ENCODE measurements at places on chromosomes 4 and X.
A peak's percentile ranks its signal among the peaks of the same experiment; 100 is the strongest.

- no peak overlapping the region for H3K4me3 ChIP-seq
- no peaks in the 10 kb centered on the region for H3K36me3 ChIP-seq
- DNase-seq: no peak
- peak overlapping the region; percentile 94 for H3K27ac ChIP-seq
Observed at GRCh38 chrX:112852851-112853250, 12.2 kb upstream of the AMOT start.

- no peaks in the 10 kb centered on the region for H3K27me3 ChIP-seq
- H3K36me3 ChIP-seq: no peaks in the 10 kb centered on the region
- H3K4me1 ChIP-seq: no peaks in the 10 kb centered on the region
Observed at GRCh38 chr4:78024085-78024484, 33.0 kb upstream of the FRAS1 start.

DNA sequence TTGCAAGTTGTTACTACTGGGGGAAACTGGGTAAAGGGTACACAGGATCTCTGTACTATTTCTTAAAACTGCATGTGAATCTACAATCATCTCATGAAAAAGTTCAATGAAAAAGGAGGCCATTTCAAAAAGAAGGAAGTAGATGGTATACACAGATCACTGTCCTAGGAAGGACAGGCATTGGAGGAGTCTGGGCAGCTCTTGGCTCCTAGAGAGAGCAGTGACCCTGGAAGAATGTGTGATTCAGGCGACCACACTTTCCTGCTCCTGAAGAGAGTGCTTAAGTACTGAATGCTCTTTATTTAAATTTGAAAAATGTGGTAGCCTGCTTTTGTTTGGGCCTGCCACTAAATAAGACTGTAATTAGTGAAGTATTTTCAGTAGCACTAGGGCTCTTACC lies 318.1 kb upstream of the CASK start:
- H3K4me3 ChIP-seq: no peak overlapping the region
- H3K27me3 ChIP-seq: no peaks in the 10 kb centered on the region
- H3K27ac ChIP-seq: no peak overlapping the region
- H3K36me3 ChIP-seq: no peaks in the 10 kb centered on the region
- no peaks in the 10 kb centered on the region for H3K4me1 ChIP-seq

DNA sequence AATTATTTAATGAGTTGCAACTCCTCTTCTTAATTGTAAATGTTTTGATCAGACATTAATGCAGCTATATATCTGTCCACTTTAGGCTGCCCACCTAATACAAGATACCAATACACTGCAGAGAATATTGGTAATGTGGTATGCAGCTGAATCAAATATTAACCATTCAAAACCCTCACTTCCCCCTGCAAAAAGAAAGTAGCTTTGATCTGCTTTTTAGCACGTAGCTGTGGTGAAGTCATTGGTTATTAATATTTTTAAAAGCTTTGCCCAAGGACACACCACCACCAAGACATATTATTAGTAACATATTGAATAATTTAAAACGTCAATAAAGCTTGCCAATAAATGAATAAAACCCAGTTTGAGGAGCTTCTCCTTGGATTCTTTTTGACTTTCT lies 28.6 kb upstream of the CYP2U1 start:
- H3K27me3 ChIP-seq: no peaks in the 10 kb centered on the region
- no peak overlapping the region for H3K27ac ChIP-seq
- H3K36me3 ChIP-seq: no peaks in the 10 kb centered on the region
- H3K4me1 ChIP-seq: no peaks in the 10 kb centered on the region

DNA sequence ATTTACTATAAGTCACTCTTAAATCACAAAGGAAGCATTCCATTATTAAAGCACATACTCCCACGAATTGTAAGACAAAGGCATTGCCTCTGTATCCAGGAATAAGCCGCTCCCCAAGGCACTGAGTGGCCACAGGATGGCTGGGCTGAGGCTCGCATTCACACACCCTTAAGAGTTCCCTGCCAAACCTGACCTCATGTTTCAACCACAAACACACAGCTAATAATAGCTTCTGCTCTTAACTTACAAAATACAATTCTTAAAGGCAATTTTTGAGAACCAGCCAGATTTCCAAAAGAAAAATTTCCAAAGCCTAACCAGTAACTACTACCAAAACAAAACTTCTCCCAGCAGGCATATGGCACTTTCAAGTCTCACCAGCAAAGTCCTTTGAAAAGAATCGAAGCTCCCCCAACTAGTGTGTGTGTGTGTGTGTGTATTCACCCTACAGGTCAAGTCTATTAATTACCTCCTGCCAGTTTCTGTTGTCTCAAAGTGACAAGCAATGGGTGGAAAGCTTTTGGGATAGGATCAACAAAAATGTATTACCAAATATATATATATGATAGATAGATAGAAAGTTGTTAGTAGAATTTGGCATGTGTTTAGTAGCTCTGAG lies 36.0 kb downstream of the ARHGAP6 start:
- DNase-seq: no peak
- no peaks in the 10 kb centered on the region for H3K4me1 ChIP-seq
- no peak overlapping the region for H3K27ac ChIP-seq
- H3K4me3 ChIP-seq: no peak overlapping the region

DNA sequence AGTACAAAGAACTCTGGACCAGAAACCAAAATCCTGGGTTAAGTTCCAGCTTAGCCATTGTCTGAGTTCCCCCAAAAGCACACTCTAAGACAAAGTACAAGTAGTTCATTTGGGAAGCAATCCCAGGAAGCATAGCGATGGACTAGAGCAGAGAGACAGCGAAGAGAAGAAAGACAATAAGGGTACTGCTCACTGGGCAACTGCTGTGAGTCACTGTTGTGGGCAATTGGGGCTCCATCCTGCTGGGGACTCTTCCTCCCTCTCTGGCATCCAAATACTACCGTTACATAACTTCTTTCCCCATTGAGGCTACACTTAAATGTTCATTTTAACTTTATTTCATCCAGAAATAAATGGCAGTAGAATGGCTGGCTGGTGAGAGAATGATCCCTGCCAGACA lies 14.1 kb downstream of the SRPX start:
- no peaks in the 10 kb centered on the region for H3K4me1 ChIP-seq
- H3K27me3 ChIP-seq: no peaks in the 10 kb centered on the region
- H3K27ac ChIP-seq: no peak overlapping the region
- H3K4me3 ChIP-seq: no peak overlapping the region

GRCh38 chr4:46856333-46856732 lies 52.7 kb downstream of the COX7B2 start:
- H3K4me1 ChIP-seq: no peaks in the 10 kb centered on the region
- H3K36me3 ChIP-seq: no peaks in the 10 kb centered on the region
- DNase-seq: no peak
- H3K27me3 ChIP-seq: no peaks in the 10 kb centered on the region

- H3K27ac ChIP-seq: peak overlapping the region; percentile 90
- peak; percentile 9 for DNase-seq
- peaks cover 3% of the 10 kb centered on the region for H3K4me1 ChIP-seq
- no peaks in the 10 kb centered on the region for H3K27me3 ChIP-seq
- no peaks in the 10 kb centered on the region for H3K36me3 ChIP-seq
Observed at GRCh38 chr4:67700116-67700737, 728 bp downstream of the UBA6 start.

DNA sequence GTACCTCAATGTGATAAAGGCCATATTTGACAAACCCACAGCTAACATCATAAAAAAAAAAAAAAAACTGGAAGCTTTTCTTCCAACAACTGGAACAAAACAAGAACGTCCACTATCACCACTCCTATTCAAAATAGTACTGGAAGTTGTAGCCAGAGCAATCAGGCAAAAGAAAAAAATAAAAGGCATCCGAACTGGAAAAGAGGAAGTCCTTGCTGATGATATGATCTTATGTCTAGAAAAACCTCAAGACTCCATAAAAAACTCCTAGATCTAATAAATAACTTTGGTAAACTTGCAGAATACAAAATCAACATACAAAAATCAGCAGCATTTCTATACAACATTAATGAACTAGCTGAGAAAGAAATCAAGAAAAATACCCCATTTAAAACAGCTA lies 134.3 kb downstream of the TEX11 start:
- no peak overlapping the region for H3K4me3 ChIP-seq
- H3K27me3 ChIP-seq: no peaks in the 10 kb centered on the region
- no peaks in the 10 kb centered on the region for H3K36me3 ChIP-seq

- no peak for DNase-seq
- no peak overlapping the region for H3K4me3 ChIP-seq
- H3K4me1 ChIP-seq: no peaks in the 10 kb centered on the region
Observed at GRCh38 chr4:183872531-183872930, 32.6 kb upstream of the STOX2 start.

- H3K27ac ChIP-seq: no peak overlapping the region
- DNase-seq: no peak
- H3K27me3 ChIP-seq: no peaks in the 10 kb centered on the region
- H3K4me1 ChIP-seq: no peaks in the 10 kb centered on the region
- H3K36me3 ChIP-seq: no peaks in the 10 kb centered on the region
Observed at GRCh38 chr4:187393531-187394344, 601.8 kb upstream of the ZFP42 start.

GRCh38 chr4:188078116-188078515 lies 31.3 kb downstream of the TRIML2 start:
- H3K27me3 ChIP-seq: no peaks in the 10 kb centered on the region
- H3K4me1 ChIP-seq: peaks cover 10% of the 10 kb centered on the region
- H3K36me3 ChIP-seq: no peaks in the 10 kb centered on the region
- no peak overlapping the region for H3K27ac ChIP-seq
- DNase-seq: no peak

DNA sequence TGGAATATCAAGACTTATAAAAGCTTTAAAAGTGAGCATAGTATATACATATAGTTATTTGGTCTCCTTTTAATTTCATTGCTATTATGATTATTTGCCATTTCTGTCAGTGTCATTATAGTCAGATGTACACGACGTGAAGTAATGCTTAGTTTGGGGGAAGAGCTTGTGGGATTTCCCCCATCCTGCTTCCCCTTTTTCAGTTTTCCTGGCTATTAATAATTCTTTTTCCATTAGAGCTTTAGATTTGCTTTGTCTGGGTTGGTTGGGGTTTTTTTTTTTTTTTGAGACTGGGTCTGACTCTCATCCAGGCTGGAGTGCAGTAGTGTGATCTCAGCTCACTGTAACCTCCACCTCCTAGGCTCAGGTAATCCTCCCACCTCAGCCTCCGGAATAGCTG lies 5.4 kb downstream of the ABCE1 start:
- H3K27me3 ChIP-seq: no peaks in the 10 kb centered on the region
- H3K4me3 ChIP-seq: no peak overlapping the region
- no peaks in the 10 kb centered on the region for H3K4me1 ChIP-seq
- peak; percentile 21 for DNase-seq

DNA sequence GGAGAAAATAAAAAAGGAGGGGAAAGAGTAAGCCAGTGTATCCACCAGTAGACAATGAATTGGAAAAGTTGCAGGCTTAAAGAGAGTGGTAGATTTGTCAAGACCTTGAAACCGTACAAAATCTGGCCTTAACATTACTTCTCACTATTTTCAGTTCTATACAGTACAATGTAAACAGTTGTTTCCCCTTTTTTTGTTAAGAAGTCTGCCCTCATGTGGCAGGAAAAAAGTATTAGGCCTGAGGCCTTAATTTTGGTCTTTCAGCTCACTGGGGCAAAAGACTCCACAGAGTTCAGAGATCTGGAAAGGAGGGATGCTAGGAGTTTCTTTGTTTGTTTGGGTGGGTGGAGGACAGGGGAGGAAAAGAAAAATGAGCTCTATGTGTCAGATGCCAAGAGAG lies 92.8 kb upstream of the CCDC160 start:
- no peak overlapping the region for H3K27ac ChIP-seq
- H3K4me1 ChIP-seq: no peaks in the 10 kb centered on the region

- H3K27me3 ChIP-seq: no peaks in the 10 kb centered on the region
- no peak overlapping the region for H3K4me3 ChIP-seq
- no peaks in the 10 kb centered on the region for H3K36me3 ChIP-seq
- H3K4me1 ChIP-seq: no peaks in the 10 kb centered on the region
Observed at GRCh38 chrX:42149281-42149680, 225.9 kb upstream of the CASK start.

DNA sequence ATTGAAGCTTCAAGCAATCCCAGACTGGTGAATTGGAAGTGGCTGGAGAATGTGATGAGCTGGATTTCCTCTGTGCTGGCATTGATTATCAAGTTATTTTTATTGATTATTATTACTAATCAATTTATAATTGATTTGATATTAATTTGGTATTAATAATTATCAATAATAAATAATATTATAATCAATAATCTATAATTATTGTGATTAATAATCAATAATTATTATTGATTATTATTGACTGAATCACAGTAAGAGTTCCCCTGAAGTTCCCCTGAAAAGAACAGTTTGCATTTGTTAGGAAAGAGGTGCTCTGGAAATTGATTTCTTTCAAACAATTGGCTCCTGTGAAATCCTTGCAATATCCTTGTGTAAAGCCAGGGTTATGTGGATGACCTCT lies 7.5 kb upstream of the FAM9A start:
- no peaks in the 10 kb centered on the region for H3K27me3 ChIP-seq
- H3K4me3 ChIP-seq: no peak overlapping the region
- H3K27ac ChIP-seq: no peak overlapping the region
- no peaks in the 10 kb centered on the region for H3K4me1 ChIP-seq

GRCh38 chr4:180688480-180688879 lies 1554.7 kb upstream of the TENM3 start:
- no peaks in the 10 kb centered on the region for H3K4me1 ChIP-seq
- no peaks in the 10 kb centered on the region for H3K27me3 ChIP-seq
- no peak overlapping the region for H3K4me3 ChIP-seq
- no peak for DNase-seq
- no peaks in the 10 kb centered on the region for H3K36me3 ChIP-seq

DNA sequence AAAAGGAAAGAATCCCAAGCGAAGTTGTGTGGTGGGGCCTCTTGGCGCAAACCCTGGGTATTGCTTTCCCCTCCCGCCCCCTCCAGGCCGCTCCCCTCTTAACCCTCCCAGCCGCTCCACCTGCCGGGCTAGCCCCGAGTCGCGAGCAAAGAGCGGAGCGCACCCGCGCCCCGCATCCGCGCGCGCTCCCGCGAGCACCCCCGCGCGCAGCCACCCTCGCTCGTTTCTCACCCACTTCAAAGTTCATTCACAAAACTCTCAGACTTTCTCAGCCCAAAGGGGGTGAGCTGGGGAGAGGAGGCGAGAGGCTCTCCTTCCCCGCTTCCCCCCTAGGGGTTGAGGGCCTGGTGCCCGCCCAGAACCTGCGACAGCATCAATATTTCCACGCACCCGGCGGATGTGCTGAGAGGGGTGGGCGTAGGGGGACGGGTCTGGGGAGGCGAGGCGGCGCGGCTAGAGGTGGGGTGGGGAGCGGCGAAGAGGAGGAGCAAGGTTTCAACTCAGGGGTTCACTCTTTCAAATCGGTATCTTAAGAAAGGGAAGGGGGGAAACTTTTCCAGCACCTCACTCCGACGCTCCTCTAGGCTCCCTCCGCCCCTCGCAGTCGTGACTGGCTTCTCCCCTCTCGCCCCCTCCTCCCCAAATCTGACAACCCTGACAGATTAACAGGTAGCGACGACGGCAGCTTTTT lies 1.8 kb downstream of the MAML3 start:
- no peaks in the 10 kb centered on the region for H3K27me3 ChIP-seq
- H3K27ac ChIP-seq: peak overlapping the region; percentile 100
- no peak for DNase-seq

DNA sequence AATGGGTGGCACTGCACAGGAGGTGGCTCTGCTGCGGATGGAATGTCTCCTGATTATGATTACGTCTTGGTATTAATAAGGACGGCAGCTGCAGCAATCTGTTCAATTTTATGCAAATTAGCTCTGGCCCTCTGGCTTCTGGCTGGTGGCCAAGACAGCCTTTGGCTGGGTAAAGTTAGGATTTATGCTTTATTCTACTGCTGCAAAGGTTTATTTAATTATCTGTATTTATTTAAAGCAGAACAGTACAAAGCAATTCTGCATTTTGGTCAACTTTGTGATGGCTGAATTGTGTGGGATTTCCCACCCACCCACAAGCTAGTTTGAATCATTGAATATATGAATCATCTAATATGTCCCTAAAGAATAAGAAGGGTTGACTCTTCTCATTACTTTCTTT lies 745.6 kb upstream of the FAM241A start:
- DNase-seq: no peak
- no peaks in the 10 kb centered on the region for H3K36me3 ChIP-seq
- H3K27ac ChIP-seq: no peak overlapping the region
- no peak overlapping the region for H3K4me3 ChIP-seq

Data from trophoblast cell (in vitro differentiated cells and primary cell).